ENCODE measurements at places on chromosomes 4 and X. TPM values are rescaled to one million over a fixed set of nuclear protein-coding genes. Genes with fewer than 3 reads are reported as not detected.

The YY2 gene
- polyA plus RNA-seq: 1.0 TPM

The COX7B2 gene
- polyA plus RNA-seq: not detected

The RAB33A gene
- polyA plus RNA-seq: 5.5 TPM

The FDCSP gene
- polyA plus RNA-seq: not detected

The TEC gene
- 1.9 TPM for polyA plus RNA-seq
